Osteocyte (in vitro differentiated cells): ENCODE measurements at places on chromosomes 2 and 18. TPM values are rescaled to one million over a fixed set of nuclear protein-coding genes. Genes with fewer than 3 reads are reported as not detected.

Gene CD8B2
- total RNA-seq = not detected in 2 replicates

- no peak for DNase-seq
Measured at GRCh38 chr2:149021761-149022160, 16.7 kb upstream of the LYPD6B start.

DNA sequence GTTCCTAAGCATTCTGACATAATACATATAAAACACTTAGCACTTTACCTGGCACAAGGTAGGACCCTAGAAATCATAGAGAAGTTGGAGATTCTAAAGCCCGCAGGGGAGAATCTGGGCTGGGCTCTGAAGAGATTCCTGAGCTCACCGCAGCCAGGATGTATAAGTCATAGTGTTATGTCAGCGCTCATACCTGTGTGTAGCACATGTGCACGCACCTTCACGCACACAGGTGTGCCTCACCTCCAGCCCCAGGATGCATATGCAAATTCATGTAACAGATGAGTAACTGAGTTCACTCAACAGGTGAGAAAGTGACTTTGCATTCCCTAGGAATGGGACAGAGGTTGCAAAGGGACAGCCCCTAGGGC lies 7.9 kb upstream of the SDC1 start:
- DNase-seq = peak; percentile 54

DNA sequence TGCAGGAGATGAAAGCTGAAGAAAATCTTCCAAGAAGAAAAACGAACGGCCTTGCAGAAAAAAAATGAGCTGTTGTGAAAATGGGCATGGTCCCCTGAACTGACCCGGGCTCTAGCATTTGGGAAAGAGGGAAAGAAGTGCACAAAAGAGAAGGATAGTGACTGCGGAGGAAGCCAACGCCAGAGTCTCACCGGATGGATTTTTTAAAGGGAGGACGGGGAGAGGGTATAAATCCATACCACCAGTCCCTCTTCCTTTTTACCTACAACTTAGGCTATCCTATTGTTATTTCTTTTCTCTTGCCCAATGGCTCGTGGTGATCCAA lies 601 bp downstream of the WDR35 start:
- no peak for DNase-seq

DNA sequence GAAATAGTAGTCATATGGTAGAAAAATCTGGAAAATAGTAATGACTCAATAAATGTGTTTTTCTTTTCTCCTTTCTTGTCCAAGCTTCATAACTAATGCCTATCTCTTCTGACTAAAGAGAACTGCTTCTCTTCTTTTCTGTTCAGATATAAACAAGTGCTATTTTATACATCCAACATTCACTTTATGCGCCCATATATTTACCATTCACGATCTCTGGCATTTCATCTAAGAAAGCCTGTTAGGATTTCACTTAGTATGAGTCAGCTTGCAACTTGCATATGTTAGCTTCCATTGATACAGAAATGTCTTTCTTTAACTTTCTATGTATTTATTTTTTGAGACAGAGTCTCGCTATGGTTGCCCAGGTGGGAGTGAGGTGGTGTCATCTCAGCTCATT lies 224.9 kb downstream of the VAPA start:
- no peak for DNase-seq

GRCh38 chr2:233852056-233852455 lies 2.3 kb downstream of the HJURP start:
- DNase-seq = peak; percentile 57

GRCh38 chr2:140539242-140539875 lies 1591.5 kb downstream of the LRP1B start:
- DNase-seq = no peak

DNA sequence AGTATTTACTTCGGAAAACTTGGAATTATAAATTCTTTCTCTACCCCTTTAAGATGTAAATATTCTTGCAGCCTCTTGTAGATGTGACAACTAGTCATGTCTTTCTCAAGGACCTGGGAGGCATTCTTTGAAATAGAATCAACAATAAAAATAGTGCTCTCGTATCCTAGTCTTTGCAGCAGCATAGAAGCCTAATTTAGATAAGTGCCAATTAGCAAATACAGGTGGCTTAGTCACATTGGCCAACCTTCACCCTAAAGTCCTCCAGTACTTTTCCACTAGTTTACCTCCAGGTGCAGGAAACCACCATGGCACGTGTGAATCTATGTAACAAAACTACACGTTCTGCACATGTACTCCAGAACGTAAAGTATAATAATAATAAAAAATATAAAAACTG lies 3.5 kb upstream of the ZSWIM2 start:
- DNase-seq = no peak

GRCh38 chr2:105861200-105861599 lies 116.5 kb downstream of the NCK2 start:
- DNase-seq = no peak
